G401 (cell line): ENCODE measurements at places on chromosomes 1 and 21. TPM values are rescaled to one million over a fixed set of nuclear protein-coding genes. Genes with fewer than 3 reads are reported as not detected.
A peak's percentile ranks its signal among the peaks of the same experiment; 100 is the strongest.

DNA sequence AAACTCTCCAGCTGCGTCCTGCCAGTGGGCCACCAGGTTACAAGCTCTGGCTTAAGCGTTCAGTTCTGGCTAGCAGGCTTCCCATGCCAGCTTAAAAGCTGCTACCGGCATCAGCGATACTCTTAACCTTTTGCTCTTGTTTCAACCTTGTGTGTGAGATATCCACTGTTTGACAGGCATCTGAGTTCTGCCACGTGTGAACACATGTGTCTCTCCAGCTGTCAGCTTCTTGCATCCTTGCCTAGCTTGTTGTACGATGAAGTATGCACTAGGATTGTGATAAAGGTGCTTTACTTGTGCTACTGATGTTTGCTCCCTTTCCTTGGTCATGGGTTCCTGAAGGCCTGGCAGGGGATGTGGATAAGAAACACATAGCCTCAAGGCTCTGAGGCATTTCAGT lies 201.6 kb downstream of the PRDM2 start:
- DNase-seq = no peak

DNA sequence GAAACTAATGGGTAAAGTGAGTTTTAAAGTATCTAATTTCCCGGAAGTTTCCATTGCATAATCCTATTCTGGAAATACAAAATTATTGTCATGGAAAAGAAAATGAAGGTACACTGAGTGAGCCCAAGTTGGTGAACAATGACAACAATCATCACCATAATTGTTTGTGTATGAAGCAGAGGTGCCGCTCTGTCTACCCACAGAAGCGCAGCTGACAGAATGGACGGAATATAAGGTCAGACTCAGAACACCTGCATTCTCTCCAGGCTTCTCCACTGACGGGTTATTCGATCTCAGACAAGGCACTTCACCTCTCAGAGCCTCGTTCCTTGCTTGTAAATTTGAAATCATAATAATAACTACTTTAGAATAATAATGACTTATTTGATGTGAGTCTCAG lies 99.1 kb upstream of the NGF start:
- no peak for DNase-seq

DNA sequence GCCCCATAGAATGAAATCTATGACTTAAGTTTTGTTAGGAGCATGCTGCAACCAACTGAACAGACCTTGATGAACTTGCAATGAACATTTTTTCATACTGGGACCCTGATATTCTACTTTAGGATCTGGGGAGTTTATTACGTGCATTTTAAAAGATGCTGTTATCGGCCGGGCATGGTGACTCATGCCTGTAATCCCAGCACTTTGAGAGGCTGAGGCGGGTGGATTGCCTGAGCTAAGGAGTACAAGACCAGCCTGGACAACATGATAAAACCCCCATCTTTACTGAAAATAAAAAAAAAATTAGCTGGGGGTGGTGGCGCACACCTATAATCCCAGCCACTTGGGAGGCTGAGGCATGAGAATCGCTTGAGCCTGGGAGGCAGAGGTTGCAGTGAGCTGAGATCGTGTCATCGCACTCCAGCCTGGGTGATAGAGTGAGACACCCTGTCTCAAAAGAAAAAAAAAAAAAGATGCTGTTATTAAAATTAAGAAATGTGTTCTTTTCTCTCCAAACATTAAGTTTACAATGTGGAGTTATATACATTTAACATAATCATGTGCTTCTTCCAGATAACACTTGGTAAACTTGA lies 7.1 kb downstream of the MPZL1 start:
- DNase-seq = no peak

DNA sequence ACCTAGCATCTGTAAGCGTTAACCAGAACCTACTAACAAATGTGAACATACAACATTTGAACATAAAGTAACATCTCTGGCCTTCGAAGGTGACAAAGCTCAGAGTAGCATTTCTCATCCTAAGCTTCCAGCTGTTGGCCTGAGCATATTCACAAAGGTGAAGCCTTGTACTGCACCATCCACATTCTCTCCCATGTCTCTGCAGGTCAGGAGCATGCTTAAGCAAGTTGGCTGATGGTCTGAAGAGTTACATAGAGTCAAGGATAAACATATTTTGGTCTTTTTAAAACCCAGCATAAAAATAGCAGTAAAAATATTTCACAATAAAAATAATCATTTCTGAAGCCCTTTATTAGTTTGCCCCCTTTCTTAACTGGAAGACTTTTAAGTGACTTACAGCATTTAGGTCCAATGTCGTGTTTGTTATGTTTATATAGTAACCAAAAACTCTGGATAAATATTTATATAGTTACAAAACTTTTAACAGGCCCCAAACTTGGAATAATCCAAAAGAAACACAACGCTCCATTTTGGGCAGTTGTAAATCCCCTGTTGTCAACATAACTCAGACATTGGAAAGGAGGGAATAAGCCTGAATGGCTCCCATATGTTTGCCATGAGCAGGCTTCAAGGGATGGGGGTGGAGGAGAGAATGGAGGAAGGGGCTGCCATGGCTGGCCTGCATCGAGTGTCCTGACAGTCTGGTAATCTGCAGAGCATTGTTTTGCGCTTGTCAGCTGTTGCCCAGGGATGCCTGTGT lies 42.8 kb upstream of the ENAH start:
- no peak for DNase-seq

DNA sequence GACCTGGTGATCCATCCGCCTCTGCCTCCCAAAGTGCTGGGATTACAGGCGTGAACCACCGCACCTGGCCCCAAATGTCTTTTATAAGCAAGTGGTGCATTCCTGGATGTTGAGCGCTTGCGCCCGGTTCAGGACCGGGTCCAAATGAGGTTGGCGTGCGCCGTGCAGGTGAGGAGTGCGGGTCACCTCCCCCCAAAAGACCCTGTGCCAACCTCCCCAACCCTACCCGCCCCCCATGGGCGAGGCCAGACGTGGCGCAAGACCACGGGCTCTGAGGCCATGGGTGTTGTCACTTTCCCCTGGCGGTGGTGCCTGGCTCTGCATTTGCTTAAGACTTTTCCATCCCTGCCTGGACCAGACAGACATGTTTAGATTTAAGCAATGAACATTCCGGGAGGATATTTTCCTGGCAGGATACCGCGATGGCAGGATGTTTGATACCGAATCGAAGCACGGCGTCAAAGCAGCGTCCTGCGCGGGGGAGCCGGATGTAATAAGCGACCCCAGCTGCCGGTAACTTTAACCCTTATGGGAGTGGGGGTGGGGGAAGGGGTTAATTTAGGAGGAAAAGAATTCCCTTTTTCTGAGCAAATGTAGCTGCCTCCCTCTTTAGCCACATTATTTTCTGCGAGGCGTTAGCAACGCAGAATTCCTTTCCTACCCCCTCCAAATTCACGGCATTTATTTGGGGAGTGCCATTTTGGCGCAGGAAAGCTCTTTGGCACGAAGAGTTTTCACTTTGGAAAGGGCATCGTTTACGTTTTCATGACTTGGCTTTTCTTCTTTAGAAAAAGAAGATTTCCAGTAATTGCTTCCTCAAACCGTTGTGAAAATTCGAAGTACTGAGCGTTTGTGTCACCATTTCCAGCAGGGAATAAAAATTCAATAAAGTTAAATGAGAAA lies 27.8 kb upstream of the RNF187 start:
- peak; percentile 90 for DNase-seq

- DNase-seq = peak; percentile 90
Observed at GRCh38 chr1:94061513-94062443, 59.2 kb downstream of the ABCA4 start.

RXRG gene
- not detected in 2 replicates for total RNA-seq

DNA sequence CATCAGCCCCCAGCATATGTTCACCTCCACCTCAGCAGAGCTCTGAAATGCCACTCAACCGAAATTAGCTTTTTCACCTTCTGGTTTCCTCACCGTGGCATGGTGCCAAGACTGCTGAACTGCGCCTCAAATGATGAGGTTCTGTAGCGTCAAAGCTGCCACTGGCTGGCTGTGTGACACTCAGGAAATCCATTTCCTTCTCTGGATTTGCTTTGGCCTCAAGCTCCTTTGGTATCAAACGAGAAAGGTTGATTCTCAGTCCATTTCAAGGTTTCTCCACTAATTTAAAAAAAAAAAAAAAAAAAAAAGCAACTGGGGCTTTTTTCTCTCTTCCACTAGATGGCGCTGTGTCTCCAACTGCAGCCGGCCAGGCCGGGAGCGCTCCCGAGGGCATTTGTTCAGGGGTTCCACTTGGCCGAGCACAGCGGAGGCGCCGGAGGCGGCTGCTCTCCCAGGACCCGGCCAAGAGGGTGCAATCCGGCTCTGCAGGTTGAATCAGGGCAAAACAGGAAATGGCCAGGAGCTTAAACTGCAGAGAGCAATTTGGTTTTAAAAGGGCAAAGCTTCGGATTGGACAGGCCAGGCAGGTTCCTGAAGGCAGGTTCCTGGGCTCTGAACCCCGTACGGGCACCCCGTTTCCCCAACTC lies 26.5 kb upstream of the PLA2G2C start:
- DNase-seq = peak; percentile 77

DNA sequence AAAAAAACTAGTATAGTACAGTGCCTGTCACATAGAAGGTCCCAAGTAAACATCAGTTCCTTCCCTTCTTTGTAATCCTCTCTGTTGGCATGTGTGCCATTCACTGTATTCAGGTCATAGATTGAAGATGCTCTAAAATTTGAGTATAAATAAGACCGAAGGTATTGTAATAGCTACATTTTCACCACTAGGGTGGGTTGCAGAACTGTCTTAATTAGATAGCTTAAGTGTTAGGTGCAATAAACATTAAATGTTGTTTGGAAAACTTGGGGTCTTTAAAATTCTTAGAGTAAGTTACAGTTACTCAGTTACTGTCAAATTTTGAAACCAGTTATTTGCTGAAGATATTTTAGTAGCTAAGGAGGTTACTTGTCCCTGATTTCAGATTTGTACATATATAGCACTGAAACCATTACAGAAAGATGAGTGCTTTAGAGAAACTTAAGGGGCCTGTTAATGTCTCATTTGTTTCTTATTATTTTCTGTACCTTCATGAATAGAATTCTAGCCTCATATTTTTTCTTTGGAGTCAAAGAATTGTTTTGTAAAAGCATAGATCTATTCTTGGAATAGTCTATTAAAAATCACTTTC lies 24.3 kb downstream of the PER3 start:
- peak; percentile 34 for DNase-seq

GRCh38 chr1:219317762-219318353 lies 144.2 kb downstream of the LYPLAL1 start:
- DNase-seq = no peak

GRCh38 chr1:56363007-56363770 lies 216.2 kb downstream of the PLPP3 start:
- DNase-seq = no peak

TNFRSF18 gene
- 1.2 TPM in 1 of 2 replicates, not detected in the other for total RNA-seq

SH2D2A gene
- 1.8 and 2.4 TPM in 2 replicates for total RNA-seq

KIAA0319L gene
- total RNA-seq = 25.5 and 31.1 TPM in 2 replicates

- DNase-seq = no peak
Observed at GRCh38 chr1:13784971-13785370, 85.0 kb downstream of the PRDM2 start.

CENPF gene
- total RNA-seq = 43.2 and 160 TPM in 2 replicates

GBP6 gene
- not detected in 2 replicates for total RNA-seq

DNA sequence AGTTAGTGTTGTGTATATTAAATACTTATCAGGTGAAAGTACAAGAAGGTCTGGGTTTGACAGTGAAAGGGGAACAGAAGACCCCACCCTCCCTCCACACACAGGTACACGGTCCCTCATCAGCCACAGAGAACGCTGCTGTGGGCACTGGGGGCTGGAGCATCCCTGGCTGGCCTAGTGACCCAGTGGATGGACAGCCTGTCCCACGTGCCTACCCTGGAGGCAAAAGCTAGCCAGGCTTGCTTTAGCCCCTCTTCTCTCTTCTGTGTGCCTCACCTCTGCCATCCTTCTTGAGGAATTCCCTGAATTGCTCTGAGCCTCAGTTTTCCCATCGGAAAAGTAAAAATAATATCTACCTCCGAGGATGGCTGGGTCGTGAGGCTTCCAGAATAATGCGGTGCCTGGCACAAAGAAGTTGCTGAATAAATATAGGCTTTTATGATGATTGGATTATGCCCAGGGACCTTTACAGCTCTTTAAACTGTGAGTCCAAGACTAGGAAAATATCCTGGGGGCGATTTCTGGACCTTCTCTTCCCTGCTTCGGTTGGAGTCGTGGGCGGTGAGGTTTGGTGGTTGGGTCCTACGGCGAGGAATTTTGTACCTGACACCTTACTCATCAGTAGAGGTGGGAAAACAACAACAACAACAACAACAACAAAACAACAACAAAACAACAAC lies 918 bp downstream of the IFNLR1 start:
- DNase-seq = peak; percentile 24

GRCh38 chr1:236201786-236202185 lies 59.4 kb downstream of the GPR137B start:
- DNase-seq = no peak

DNA sequence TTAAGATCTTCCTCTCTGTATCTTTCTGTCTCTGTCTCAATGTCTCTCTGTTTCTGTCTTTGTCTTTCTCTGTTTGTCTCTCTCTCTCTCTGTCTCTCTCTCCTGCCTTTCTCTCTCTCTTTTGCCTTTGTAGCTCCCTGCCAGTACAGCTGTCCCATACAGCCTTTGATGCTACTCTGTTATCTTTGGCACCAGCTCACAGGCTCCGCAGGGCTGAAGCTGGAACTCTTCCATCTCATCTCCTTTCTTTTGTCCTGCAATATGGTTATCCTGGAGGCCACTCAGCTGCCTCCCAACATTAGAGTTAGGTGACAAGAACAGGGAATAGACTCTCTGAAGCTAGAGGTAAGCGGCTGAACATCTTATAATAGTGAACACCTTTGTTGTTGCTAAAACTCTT lies 354.3 kb upstream of the NEGR1 start:
- peak; percentile 94 for DNase-seq

ZMYM1 gene
- total RNA-seq = 18.8 and 30.2 TPM in 2 replicates

SPOCD1 gene
- total RNA-seq = 11.8 and 25.3 TPM in 2 replicates

ZNF683 gene
- total RNA-seq = not detected in 2 replicates

DNA sequence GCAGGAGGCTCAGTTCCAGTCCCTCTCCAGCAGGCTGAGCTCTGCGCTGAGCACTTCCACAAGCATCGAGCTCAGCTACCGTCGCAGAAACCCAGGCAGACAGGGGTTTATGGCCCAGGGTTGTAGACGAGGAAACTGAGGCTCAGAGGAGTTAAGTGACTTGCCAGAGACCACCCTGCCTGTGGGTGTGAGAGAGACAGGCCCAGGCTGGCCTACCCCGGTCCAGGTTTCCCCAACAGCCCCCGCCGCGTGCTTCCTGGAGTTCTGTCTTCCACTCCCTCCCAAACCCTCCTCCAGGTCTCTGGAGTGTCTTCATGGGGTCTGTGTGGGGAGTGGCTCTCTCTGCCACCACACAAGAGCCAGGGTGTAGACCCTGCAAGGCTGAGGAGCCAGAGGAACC lies 615.9 kb downstream of the PTPRU start:
- no peak for DNase-seq

PROK1 gene
- not detected in 2 replicates for total RNA-seq
